ENCODE measurements at places on chromosomes 1 and 21. TPM values are rescaled to one million over a fixed set of nuclear protein-coding genes. Genes with fewer than 3 reads are reported as not detected.
A peak's percentile ranks its signal among the peaks of the same experiment; 100 is the strongest.

- DNase-seq = peak; percentile 6
Measured at GRCh38 chr1:114345930-114346479, 165.0 kb downstream of the TRIM33 start.

DNA sequence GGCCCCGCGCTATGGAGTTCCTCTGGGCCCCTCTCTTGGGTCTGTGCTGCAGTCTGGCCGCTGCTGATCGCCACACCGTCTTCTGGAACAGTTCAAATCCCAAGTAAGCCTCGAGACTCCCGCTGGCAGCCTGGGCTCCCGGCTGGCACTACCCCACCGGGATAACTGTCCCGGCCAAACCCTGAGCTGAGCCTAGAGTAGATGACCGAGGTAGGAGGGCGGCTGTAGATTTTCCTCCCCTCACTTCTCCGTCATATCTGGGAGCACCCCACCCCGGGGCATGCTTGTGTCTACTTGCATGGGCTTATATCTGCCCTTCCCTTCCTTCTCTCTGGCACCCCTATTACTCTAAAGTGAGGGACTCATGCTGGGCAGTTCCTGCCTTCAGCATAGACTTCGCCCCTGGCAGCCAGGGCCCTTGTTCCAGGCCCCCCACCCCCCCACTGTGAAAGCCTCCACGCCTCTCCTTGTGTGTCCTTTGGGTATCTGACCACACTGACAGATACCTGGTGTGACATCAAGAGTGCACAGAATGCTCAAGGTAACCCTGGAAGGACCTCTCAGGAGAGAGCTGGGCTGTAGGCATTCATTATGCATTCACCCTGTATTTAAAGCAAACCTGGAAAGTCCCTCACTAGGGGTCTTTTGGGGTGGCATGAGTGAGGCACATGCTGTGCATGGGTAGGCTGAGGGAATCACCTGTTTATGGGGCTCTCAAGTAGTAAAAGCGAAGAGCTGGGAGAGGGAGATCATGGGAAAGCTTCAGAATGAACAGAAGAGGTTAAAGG, 485 bp downstream of the EFNA1 start:
- peak; percentile 26 for DNase-seq

DNA sequence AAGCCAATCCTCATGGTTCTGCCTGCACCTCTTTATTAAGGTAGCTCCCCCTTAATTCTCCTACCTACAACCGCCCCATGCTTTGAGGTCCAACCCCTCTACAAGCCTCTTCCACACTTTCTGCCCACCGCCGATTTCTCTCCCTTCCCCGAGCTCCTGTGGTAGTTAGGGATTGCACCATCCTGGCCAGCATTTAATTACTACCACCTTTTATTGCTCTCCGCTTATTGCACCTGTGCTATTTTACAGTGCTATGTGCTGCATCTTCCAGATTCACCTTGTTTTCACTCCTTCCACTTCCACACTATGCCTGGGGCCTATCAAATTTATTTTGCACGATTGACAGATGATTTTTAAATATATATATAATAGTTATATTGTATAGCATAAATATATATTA, 29.3 kb upstream of the DNAJC11 start:
- DNase-seq = no peak

The ERG gene
- 98.8 TPM for total RNA-seq

GRCh38 chr1:96355521-96355920, 366.1 kb upstream of the PTBP2 start:
- peak; percentile 18 for DNase-seq

- no peak for DNase-seq
Measured at GRCh38 chr1:168031627-168032026, 94.8 kb upstream of the MPC2 start.

The UTS2 gene
- total RNA-seq = not detected

GRCh38 chr1:106798991-106799390, 257.5 kb upstream of the PRMT6 start:
- DNase-seq = no peak

DNA sequence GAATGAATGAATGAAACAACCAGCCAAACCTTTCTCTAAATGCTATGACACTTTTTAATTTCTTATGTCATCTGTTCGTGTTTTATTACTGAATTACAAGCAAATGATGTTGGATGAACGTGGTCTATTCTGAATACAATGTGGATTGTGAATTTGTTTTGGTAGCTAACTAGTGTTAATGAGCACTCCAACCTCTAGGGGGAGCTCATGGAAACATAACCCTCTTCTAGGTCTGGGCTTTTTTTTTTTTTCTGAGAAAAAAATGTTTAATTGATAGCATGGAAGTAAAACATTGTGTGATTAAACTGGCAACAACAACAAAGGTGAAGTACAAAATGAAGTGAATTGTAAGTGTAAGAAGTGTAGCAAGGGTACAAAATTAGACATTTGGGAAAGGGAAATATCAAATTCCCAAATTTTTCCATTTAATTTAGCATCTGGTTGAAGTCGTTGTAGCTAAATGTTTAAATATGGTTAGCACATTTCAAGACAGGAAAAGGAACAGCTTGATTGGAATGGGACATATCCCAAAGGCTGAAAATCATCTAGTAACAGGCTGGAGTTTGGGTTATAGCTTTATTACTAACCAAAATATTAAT, 42.6 kb upstream of the PTGS2 start:
- DNase-seq = peak; percentile 71

- no peak for DNase-seq
Measured at GRCh38 chr21:38136201-38136600, 120.6 kb upstream of the KCNJ15 start.

DNA sequence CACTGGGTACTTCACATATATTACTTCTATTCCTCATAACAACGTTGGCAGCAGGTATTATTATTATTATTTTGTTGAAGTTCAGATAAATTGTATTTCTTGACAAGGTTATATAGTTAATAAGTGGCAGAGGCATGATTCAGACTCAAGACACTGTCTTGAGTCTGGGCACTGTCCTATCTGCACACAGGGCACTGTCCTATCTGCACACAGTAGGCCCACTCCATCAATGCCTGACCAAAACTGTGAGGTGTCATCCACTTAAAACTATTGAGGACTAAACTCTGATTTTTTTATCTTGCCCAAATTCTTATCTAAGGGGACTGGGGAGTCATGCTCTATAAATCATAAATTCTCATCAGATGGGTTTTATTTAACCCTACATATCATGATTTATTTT, 23.8 kb upstream of the IER5 start:
- DNase-seq = no peak

The UAP1 gene
- 66.2 TPM for total RNA-seq

DNA sequence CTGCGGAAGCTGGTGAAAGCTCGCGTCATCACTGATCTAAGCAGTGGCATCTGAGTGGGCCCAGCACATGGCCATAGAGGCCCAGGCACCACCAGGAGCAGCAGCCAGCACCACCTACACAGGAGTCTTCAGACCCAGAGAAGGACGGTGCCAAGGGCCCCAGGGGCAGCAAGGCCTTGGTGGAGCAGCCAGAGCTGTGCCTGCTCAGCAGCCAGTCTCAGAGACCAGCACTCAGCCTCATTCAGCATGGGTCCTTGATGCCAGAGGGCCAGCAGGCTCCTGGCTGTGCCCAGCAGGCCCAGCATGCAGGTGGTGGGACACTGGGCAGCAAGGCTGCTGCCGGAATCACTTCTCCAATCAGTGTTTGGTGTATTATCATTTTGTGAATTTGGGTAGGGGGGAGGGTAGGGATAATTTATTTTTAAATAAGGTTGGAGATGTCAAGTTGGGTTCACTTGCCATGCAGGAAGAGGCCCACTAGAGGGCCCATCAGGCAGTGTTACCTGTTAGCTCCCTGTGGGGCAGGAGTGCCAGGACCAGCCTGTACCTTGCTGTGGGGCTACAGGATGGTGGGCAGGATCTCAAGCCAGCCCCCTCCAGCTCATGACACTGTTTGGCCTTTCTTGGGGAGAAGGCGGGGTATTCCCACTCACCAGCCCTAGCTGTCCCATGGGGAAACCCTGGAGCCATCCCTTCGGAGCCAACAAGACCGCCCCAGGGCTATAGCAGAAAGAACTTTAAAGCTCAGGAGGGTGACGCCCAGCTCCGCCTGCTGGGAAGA, 3.2 kb upstream of the ARTN start:
- DNase-seq = peak; percentile 33

DNA sequence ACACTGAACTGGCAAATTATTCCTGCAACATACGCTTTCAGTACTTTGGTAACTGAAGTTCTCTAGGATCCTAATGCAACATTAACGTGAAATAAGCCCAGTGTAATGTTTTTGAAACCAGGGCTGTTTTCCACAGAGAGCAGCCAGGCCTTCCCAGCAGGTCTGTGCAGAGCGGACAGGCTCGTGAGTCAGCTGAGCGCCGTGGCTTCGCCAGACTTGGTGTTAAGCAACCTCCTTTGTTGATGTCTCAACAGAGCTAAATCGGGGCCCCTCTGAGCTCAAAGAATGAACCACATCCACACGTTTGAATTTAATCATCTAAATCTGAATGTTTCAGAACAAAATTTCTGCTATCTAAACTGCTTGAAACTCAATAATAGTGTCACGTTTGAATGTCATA, 181.8 kb upstream of the FMN2 start:
- no peak for DNase-seq

DNA sequence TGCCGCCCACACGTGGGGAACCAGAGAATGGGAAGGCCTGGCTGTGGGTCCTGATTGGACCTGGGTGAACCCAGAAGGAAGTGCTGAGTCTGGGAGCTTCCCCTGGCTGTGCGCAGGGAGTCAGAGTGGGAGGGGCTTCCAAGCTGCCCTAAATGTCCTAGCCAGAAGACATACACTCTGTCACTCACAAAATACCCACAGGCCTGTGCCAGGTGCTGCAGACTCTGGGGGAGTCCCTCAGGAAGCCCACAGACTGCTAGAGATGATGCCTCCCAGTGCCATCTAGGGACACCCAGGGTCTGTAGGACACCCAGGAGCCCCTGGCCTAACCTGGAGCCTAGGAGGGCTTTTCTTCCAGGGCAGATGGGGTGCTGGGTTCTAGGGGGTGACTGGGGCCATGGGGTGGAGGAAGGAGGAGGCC, 33.7 kb upstream of the LRP8 start:
- DNase-seq = no peak

- DNase-seq = no peak
Measured at GRCh38 chr1:234460652-234461051, 18.3 kb downstream of the TARBP1 start.

The FMO3 gene
- 0.37 TPM for total RNA-seq

GRCh38 chr1:180143359-180143758, 11.3 kb upstream of the QSOX1 start:
- no peak for DNase-seq

DNA sequence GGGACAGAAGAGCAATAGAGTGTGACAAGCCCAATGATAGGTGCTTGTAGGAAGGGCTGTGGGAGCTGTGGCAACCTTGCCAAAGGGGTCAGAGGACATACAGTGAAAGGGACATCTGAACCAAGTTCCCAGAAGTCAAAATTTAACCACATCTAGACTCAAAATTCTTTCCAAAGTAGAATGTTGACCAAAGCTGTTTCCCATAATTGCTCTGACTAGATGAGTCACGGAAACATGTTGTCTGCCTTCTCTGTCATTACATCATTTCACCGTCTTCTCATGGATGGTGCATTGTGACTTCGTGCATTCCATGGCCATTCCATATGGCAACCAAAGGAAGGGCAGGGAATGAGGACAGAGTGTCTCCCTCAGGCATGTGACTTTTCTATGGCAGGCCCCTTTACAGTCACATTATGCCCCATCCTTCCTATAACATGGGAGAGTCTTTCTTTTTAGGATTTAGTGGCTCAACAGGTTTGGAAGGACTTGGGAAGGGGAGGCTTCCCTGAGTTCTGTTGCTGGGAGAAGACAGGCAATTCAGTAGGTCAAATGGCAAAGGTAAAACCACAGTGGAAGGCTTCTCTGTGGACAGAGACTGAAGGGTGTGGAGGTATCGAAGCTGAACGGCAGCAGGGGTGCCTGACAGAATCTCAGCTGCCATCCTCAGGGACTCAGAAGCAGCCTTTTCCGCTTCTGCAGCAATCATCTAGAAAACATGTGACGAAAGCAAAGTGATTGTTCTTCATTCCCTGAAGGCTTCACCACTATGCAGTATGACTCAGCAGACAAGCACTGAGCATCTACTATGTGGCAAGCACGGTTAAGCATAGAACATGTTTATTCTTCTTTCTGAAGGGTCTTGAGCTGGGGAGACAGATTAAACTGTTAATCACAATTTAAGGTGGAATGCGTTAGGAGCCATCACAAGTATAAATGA, 24.7 kb downstream of the NPHS2 start:
- peak; percentile 39 for DNase-seq
